ENCODE measurements at places on chromosomes 4 and X.

GRCh38 chr4:52876069-52876468 is 14.0 kb downstream of the RASL11B start:
- DNase-seq = no peak

DNA sequence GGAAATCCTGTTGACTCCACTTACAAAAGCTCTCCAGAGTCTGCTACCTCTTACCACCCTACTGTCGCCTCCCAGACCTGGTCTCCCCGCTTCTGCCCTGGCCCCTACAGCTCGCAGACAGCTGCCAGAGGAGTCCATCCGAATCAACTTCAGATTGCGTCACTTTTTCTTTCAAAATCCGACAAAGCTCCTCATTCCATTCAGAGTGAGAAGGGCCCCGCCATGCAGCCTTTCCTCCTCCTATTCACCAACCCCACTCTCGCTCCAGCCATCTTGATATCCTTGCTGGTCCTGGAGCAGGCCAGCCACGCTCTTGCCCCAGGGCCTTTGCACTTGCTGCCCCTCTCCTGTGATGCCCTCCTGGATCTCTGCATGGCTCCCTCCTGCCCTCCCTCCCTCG is 5.2 kb upstream of the OPN1LW start:
- no peak for DNase-seq

DNA sequence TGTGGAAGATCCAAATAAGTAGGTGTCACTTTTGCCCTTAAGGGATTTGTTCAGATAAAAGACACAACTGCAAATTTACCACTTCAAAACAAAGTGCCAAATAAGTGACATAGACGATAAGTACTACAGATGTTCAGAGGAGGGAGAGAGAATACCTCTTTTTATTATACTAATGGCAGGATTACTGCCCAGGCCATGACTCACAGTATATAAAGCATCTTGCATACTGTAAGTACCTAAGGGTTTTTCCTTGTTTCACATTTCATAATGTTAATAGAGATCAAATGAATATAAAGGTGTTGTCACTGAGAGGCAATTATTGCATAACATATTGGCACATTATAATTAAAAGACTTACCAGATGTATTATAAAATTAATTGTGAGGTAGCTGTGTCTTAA is 46.4 kb downstream of the PTPN13 start:
- no peak for DNase-seq

- DNase-seq = no peak
These were observed 81.9 kb upstream of the SCML1 start for GRCh38 chrX:17655211-17656034.

DNA sequence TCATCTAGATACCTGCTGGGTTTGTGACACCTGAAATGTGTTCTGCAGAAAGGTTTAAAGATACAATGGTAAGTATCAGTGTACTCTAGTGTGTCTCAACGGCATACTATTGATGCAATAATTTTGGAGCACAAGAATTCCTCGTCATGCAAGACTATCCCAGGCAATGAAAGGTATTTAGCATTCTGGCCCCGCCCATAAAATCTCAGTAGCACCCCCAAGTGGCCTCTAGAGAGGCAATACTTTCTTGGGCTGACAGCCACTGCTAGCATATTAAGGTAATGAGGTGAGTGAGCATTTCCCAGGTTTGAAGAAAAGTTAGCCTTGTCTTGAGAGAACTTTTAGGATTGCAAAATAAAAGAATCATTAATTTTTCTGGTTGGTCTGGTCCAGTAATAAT is 24.0 kb downstream of the TAB3 start:
- peak; percentile 16 for DNase-seq

GRCh38 chrX:32642283-32642682 is 569.1 kb downstream of the DMD start:
- DNase-seq = no peak

- DNase-seq = no peak
These were observed 17.9 kb downstream of the SMIM14 start for GRCh38 chr4:39620551-39621313.

- DNase-seq = no peak
These were observed 35.4 kb downstream of the ARHGEF38 start for GRCh38 chr4:105587841-105588240.

DNA sequence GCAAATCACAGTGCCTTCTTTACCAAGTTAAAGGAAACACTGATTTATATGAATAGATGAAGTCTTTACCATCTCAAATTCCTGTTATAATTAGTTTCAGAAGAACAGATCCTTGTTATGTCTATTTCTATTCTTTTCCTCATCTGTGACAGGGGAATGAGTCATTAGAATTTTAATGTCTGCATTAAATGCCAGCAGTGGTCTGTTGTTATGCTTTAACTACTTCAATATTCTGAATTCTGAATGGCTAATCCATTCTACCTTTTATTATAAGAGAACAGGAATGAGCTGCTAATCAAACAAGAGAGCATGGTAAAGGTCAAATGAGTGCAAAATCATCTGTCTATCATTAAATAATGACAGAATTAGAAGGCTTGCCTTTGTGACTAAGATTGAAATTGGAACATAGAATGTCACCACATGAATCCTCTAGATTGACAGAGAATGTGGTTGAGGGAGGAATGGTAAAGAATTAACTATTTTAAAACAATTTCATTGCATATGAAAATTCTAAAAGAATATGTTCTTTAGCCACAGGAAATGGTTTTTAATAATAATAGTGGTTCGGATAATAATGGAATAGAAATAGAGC is 935.5 kb downstream of the ADGRL3 start:
- DNase-seq = no peak

GRCh38 chr4:83771113-83771705 is 235.3 kb downstream of the GPAT3 start:
- DNase-seq = no peak
